ENCODE measurements at places on chromosomes 4 and X.

GRCh38 chrX:94695910-94696309, 1021.9 kb downstream of the FAM133A start:
- DNase-seq, result no peak

DNA sequence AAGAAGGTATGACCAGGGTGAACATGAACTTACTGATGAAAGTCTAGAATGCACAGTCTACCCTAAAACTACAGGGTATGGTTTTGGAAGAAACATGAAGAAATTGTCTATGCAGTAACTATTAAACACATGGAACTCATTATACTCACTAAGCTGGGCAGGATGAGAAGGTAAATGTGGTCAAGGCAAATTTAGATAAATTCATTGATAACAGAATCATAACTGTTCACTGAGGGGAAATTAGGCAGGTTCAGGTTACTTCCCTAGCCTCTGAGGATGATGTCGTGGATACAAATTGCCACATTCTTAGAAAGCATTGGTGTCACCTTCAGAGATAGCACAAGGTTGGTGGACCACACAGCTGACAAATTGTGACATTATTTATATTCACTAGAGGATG, 40.4 kb upstream of the MID1IP1 start:
- DNase-seq, result no peak

DNA sequence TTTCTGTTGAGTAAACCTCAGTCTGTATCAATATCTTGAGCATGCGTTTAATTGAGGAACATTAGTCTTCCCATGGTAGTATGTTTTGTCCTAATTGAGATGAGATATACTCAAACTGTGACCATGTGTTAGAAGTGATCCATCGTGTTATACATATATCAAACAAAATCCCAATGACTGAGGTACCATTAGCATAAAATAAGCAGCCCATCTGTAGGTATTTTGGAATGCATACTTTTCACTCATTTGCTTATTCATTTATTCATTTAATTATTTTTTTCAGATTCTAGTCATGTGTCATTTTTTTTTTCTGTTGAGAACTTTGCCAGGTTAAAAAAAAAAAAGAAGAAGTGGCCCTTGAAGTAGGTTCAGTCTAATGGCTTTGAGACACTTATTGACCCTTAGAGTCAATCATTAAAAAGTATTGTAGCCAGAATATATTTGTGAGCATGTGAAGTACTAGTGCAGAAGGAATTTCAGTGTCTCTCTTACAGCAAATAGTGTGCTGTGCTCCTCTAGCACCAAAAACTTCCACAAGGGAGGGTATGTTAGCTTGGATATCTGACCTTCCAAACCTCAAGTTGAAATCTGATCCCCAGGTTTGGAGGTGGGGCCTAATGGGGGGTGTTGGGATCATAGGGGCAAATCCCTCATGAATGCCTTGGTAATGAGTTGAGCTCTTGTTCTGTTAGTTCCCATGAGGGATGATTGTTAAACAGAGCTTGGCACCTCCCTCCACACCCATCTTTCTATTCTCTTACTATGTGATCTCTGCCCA, 130.8 kb upstream of the NPY2R start:
- no peak for DNase-seq

DNA sequence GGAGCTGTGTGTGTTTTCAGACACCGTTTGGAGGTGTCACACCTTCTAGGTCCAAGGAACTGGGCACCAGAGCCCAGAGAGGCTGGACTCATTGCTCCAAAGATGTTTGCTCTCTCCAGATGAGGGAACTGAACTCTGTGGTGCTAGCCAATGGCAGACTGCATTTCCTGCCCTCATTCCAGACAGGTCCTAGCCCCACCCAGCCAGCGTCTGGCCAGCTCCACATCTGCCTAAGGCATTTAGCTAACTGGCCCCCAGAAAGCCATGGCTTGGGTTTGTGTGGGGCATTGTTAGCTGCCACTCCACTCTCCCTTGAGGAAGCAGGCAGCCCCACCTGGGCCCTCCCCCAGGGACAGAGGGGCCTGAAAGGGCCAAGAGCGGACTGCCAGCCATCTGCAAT, 11.4 kb downstream of the FGD1 start:
- no peak for DNase-seq

GRCh38 chrX:47231167-47231566, 1.6 kb upstream of the USP11 start:
- DNase-seq, result no peak

GRCh38 chrX:36986231-36986630, 21.9 kb upstream of the FAM47C start:
- DNase-seq, result no peak

DNA sequence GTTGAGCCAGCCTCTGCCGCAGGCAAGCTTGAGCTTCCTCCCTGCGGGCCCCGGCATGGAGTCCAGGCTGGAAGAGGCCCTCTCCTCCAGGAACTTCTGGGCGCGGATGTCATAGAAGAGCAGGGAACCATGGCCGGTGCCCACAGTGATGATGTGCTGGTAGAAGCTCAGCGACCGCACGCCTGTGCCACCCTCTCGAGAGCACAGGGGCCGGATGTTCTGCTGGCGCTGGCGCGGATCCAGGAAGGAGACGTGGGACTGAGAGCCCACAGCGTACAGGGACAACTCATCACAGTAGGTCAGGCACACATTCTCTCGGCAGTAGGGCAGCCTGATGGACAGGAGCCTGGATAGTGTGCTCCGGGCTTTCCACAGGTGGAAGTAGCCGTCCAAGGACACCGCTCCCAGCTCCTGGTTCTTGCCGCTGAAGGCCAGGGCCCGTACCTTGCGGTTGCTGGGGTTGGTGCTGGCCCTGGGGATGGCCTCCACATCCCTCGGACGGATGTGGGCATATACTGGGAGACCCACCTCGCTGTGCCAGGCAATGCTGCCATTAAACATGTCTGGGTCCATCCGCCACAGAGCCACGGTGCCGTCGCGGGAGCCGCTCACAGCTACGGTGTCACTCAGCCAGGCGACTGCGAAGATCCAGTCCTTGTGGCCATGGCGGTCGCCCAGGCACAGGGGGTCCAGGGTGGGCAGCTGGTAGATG, 1.2 kb downstream of the DCAF12L2 start:
- no peak for DNase-seq

DNA sequence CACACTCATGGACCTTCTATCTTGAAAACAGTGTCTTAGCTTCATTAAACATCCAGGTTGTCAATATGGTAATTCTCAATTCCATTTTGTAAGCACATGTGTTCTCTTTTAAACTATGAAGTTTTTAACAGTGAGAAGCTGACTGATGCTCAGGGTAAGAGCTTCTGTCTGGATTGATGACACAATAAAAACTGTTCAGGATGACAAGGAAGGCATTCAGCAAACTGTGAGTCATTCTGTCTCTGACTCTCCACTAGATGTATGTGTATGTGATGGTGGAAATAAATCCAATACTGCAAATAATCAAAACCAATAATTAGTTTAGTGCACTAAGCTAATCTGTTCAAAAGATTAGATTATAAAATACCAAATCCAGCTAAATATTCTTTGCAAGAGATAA, 115.3 kb upstream of the ARX start:
- no peak for DNase-seq

DNA sequence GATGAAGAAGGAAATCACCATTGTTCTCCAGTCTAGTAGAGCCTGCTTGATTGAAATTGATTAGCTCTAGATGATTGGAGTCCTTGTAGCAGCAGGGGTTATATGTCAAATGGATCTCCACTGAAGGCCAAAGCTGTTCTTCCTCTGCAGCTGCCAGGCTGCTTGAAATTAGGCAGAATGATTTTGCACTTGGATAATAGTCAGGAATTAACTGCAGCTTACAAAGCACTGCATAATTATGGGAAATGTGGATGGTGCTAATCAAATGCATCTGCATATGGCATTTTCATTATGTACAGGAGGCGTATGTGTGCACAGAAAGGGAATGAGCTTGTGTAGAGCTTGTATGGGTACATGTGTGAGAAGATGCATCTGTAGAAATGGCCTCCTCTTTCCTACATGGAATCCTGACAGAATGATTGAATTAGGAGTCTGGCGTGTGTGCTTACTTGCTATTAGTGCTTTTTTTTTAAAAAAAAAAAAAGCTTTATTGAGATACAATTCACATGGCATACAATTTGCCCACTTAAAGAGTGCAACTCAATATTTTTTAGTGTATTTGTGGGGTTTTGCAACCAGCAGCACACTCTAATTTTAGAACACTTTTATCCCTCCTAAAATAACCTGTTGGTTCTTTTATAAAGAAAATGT, 65.9 kb downstream of the TMEM131L start:
- no peak for DNase-seq

GRCh38 chrX:14913241-14913640, 40.0 kb downstream of the MOSPD2 start:
- DNase-seq, result no peak

GRCh38 chr4:81652069-81652478, 180.4 kb upstream of the RASGEF1B start:
- no peak for DNase-seq

DNA sequence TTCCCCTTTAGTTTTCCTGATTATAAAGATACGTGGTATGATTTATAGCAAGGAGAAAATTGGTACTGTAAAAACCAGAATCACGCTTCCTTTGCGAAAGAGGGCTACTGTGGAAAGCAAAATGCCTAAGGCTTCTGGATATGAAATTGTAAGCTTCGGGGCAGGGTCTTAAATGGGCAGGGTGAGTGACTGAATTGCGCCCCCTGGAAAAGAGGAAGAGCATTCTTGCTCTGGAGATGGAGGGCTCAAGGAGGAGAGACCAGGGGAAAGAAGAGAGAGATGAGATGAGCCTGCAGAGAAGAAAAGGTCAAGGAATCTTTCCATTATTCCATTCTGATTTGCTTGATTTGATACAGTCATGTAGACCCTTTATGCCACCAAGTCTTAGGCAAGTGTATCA, 13.1 kb upstream of the ETNPPL start:
- DNase-seq, result no peak

GRCh38 chrX:13716905-13717304, 17.5 kb downstream of the TRAPPC2 start:
- DNase-seq, result no peak

DNA sequence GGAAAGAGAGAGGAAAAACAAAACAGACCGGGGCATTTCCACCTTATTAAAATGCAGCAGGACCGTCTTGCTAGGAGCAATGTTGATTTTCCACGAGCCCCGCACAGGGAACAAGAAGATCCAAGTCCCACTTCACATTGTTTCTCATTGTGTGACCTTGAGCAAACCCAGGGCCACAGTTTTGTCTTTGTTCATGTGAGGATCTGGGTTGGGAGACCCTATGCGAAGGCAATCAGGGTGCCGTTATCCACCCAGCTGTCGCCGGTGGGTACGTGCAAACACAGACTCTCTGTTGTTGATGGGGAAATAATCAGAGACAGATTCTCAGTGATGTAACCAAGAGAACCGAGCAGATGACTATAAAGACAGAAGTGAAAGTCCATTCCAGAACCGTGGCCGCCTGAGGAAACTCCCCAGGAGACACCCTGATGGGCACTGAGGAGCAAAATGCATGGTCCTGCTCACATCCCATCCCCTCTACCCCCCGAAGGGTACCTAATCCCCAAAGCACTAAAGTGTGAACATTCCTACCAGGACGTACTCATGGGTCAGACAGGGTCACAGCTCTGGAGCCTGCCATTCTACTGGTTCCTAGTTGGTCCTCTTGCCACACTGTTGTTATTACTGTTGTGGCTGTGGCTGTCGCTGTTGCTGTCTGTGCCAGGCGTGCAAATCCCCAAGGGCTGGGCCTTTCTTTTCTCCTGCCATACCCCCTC, 102.7 kb upstream of the RBPJ start:
- no peak for DNase-seq

DNA sequence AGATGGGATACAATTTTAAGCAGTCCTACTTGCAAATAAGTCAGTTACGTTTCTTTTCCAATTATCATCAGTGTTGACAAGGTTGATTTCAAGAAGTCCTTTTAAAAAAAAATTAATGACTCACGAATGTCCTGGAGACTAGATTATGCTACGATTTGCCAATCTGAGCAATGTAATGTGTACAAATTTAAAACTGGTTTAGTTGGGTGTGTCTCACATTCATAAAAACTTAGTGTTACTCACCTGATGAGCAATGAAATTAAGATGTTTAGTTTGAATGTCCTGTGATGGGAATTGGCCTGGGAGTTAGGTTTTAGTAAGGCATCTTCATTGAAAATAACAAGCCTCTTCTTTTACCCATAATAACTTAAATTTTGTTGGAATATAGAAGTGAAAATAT, 136.7 kb upstream of the POF1B start:
- no peak for DNase-seq

DNA sequence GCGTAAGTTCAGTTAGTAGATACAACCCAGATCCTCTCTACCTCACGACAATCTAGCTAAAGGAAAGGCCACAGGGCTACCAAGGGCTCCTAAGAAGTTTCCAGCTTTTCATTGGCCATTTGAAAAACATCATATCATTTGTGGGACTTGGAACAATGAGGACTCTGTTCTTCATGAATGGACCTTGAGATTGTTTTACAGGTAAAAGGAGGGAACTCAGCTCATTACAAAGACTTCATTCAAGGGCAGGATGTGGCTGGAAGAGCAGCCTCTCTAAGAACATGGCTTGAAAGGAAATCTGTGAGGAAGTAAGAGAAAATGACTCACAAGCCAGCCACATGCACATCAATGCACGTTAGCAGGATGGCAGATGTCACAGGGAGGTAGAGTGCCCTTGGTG, 105.9 kb upstream of the SLC7A11 start:
- no peak for DNase-seq

DNA sequence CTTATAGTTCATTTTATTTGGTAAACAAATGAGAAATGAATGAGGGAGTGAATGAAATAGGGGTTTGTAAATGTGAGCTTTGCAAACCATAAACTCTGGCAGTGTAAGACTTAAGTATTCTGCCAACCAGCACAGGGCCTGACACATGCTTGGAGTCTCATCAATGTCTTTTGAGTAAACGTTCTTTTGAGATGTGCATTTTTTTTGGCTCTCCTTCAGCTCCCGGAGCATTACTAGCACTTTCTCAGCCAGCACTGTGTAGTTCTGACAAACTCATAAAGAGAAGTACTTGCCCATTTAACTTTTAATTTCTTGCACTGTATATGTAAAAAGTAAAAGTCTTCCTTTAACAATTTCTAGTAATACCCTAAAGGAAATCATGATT, 245.3 kb downstream of the HS3ST1 start:
- DNase-seq, result no peak

- DNase-seq, result no peak
Measured at GRCh38 chrX:155071694-155072280, 479 bp downstream of the BRCC3 start.

DNA sequence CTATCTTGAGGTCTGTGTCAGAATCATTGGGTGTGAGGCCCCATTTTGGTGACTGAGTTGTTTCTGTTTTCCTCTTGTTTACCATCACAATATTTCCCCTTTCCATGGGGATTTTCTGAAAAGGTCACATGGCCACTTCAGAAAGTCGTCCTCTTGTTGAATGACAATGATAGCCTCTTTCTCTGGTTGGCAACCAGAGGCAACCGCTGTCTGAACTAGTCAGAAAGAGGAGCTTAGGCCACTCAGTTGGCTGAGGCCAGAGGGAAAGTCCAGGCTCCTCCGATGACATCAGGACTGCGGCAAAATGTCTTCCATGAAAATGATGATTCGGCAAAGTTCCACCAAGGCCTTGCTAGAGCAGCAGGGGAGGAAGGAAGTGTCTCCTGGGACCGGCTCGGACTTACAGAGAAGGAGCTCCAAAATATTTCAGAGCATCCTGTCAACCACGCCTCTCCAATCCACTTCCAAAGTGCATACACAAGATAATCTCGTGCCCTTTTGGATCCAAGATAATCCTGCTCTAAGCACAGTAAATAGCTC, 19.1 kb upstream of the RBM47 start:
- no peak for DNase-seq

- DNase-seq, result no peak
Measured at GRCh38 chr4:138996090-138996489, 19.5 kb upstream of the NOCT start.

GRCh38 chr4:40176602-40177001, 20.2 kb upstream of the RHOH start:
- DNase-seq, result no peak

- no peak for DNase-seq
Measured at GRCh38 chrX:151711787-151712186, 4.0 kb upstream of the FATE1 start.
